Stimulated activated CD4-positive, alpha-beta T cell treated with anti-CD3 and anti-CD28 coated beads, TNF-alpha, amount 100 ng/mL, for 4 hours (primary cell): ENCODE measurements at places on chromosomes 12 and 14.

DNA sequence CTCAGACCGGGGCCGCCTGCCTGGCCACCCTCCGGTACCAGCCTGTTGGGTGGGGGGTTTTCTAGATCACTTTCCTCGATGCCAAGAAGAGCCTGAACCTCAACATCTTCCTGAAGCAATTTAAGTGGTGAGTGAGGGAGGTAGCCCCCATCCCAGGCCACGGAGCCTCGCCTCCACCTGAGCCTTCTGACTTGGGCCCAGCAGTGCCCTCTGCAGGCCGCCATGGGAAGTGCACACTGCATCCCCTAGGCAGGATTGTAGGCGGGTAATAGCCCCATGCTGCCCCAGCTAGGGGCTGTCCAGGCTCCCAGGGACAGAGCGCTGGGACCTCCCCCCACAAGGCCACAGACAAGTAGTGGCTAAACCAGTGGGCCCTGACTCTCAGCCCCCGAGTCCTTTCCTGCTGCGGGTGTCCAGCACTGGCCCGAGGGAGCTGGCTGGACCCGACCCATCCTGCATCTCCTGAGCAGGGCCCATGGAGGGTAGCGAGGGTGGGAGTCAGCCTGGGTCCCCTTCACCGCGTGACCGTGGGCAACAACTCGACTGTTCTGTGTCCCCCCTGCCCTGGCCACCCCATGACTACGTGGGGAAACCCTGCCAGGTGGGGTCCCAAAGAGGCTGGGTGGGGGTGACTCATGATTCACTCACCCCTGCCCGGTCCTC is 15.3 kb upstream of the ADSS1 start:
- peak; percentile 54 for DNase-seq

DNA sequence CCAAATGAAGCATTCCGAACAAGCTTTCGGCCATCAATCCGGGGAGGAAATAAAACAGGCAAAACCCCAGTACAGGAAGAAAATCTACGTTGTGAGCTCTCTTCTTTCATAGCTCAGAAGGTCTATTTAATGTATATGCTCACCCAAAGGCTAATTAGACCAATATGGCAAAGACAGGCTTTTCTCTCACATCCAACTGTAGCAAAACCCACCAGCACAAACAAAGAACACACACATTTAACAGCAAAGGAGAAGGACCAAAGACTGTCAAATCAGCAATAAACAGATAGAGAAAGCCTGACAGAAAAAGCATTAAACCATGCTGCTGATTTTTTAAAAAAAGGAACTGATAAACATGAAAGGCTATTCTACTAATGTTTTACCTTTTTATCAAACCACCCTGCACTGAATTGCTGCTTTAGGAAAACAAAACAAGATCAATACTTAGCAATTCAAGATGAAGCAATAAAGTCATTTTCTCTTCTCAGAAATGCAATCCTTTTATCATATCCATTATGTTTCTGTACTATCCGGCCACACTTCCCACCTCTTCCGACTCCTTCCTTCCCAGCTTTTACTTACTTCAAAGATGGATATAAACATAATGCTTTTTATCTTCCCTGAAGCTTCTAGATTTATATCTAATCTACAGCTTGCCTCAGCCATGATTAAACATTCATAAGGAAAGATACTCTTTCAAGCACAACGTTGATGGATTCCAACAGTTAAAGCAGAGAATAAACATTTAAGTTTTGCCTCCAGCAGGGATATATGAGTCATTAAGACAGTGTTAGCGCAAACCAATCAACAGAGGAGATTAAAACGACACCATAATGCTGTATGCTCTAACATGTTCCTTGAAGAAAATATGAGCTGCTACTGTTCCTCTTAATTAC is 74.6 kb upstream of the BBS10 start:
- no peak for DNase-seq

DNA sequence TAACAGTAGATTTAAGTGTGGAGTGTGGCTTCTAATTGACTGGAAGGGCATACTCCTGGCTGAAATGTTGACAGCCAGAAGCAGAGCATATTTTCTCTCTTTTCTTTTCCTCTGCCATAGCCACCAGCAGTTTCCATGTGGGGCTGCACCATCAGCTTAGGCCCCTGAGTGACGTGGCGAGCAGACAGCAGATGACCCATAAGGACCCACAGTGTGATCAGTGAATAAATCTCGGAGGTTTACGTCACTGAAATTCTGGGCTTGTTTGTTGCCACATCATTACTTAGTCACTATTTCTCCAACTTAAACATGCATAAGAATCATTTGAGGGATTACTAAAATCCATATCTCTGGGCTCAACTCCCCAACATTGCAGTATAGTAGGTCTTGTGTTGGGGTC is 549.7 kb upstream of the TMEM132C start:
- DNase-seq, result no peak

GRCh38 chr14:101220921-101221510 is 317.5 kb upstream of the RTL1 start:
- DNase-seq, result no peak

DNA sequence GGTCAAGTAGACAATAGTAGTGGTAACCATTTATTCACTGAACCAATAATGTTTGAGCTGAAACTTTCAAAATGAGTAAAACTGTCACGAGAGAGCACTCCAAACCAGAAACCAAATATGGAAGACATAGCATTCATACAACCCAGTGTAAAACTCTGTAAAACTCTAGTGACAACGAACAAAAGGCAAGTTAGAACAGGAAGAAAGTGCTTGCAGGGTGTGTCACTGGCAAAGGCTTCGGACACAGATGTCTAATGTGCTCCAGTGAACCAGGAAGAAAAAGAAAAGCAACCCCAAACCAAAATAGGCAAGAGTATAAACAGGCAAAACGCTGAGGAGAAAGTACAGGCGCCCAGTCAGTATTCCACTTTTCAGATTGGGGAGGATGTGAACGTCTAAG is 79.3 kb upstream of the FZD10 start:
- no peak for DNase-seq

- DNase-seq, result no peak
Observed at GRCh38 chr14:52911904-52912303, 38.9 kb downstream of the FERMT2 start.

DNA sequence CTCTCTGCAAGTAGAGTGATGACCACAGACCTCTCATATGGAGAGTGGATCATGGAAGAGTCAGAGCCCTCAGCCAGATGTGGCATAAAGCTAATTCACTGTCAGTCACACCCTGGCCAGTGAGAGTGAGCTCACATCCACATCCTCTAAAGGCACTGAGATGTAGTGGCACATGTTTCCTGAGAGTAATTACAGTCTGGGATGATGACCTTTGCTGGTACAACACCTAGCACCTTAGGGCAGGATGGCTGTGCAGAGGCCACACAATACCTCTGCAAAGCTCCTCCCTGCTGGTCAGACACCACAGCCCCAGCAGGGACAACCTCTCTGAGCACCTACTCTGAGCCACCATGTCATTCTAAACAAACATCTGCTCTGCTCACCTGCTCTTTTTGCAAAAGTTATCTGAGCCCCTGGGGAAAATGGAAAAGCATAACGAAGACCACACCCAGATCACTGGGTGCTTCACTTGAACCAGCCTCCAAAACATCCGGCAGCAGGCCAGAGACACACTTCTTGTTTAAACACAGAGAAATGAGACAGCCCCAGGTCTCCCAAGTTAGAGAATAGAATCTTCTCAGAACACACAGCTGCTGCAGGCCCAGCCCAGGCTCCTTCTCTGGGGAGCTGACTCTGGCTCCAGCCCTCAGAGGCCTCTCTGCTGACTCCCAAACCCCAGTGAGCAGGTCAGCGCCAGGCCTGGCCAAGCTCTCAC is 30.3 kb downstream of the PITPNM2 start:
- no peak for DNase-seq

DNA sequence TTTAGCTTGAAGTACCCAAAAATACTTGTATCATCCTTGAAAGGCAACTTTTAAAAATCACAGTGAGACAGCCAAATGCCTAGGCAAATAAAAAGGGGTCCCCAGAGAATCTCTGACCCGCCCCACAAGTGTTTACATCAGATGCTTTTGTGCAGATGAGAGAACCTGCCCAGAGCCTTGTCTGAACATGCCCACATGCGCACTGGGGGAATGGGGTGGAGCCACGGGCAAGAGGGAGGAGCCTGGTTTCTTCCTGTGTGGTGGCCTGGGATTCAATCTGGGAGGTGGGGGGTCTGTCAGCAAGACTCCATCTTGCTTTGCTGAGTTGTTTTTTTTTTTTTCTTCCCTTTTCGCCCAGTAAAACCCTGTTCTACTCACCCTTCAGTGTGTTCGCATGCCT is 381.7 kb upstream of the CCDC196 start:
- DNase-seq, result no peak

DNA sequence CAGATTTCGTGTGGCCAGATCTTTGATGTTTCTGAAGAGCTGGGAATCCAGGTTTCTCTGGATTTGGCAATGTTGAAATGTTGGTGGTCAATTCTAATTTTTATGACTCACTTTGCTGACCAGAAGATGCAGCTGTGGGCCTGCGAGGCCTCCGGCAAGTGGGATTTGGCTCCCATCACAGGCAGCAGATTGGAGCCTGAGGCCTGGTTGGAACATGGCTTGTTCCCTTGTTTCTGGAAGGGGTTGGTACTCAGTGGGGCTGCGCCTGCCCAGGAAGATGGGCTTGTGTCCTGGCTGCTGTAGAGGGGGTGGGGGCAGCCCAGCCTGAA is 23.1 kb downstream of the FBRSL1 start:
- DNase-seq, result no peak

GRCh38 chr12:105659355-105660075 is 329.0 kb downstream of the C12orf75 start:
- DNase-seq, result no peak

- no peak for DNase-seq
Observed at GRCh38 chr14:99548255-99548654, 55.8 kb downstream of the CCDC85C start.

GRCh38 chr14:32913725-32914124 is 25.0 kb upstream of the NPAS3 start:
- DNase-seq, result no peak
